Jurkat, Clone E6-1 (cell line): ENCODE measurements at places on chromosomes 11 and 22.
A peak's percentile ranks its signal among the peaks of the same experiment; 100 is the strongest.

DNA sequence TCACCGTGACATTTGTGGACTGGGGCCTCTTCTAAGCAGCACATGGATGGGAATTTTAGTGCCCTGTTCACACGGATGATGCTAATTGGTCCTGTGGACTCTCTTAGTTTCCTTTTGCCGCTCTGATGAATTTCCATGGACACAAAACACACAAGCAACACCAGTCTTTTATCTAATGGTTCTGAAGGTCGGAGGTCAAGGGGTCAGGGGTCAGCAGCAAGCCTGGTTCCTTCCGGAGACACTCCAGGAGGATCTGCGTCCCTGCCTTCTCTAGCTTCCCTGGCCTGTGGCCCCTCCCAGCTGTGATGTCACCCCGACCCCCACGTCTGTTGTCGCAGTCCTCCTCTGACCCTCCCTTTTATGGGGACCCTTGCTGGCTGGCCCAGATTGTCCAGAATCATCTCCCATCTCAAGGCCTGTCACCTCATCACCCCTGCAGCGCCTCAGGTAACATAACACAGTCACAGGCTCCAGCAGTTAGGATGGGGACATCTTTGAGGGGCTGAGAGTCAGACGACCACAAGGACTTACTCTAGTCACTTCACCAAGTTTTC is 6.8 kb downstream of the NADSYN1 start:
- no peak for DNase-seq

DNA sequence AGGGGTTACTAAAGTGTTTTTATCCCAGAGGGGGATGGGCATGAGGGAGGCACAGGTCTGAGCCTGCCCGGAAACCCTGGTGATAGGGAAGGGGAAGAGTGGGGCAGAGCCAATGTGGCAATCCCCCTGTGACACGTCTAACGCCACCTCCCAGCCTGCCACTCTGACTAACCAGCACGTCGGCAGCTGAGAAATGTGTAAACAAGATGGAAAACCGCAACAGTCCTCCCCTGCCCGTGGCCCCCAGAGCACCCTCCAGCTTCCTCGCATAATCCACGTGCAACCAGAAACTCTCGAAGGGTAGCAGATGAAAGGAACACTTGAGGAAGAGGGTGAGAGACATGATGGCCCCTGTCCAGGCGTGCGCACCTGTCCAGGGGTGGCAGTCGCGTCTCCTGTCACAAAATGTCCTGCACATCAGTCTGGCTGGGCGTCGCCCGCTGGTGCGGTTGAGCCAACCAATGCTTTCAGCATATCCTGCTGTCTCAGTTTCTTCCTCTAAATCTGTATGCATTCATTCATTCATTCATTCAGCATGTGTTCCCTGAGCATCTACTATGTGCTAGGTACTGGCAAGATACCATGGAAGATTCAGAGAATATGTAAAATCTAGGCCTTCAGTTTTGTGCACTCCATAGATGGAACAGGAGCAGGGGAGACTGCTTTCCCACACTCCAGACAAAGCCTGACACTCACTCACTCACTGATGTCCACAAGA is 4.5 kb downstream of the TMPRSS4 start:
- DNase-seq = no peak

GRCh38 chr11:66470015-66470414 is 3.3 kb downstream of the PELI3 start:
- DNase-seq = no peak

DNA sequence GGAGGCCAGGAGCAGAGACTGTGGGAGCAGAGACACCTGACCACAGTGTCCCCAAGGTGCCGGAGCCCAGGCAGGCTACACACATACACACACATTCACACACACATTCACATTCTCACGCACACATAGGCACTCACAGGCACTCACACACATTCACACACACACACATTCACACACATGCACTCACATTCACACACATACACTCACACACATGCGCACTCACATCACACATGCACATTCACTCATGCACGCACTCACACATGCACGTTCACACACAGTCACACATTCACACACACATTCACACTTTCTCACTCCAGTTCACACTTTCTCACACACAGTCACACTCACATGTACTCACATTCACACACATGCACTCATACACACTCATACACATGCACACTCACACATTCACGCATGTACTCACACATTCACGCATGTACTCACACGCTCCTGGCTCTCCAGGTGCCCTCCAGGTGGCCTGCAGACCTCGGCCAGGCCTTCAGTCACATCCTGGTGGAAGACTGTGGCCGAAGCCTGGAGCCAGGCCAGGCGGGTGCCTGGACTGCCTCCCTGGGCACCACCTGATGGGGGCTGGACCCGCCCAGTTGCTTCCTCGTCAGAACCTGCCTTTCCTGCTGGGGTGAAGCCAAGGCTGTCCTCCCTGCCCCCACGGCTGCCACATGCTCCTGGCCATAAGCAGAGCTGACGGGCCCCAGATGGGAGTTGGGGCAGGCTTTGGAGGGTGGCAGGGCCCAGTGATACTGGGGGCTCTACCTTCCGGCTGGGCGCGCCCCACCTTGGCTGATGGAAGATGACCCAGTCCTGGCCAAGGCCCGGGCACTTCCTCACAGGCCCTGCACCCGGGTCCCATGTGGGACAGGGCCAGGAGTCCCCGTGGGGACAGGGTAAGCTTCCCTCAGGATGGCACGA is 89.5 kb downstream of the WNT7B start:
- DNase-seq = no peak

DNA sequence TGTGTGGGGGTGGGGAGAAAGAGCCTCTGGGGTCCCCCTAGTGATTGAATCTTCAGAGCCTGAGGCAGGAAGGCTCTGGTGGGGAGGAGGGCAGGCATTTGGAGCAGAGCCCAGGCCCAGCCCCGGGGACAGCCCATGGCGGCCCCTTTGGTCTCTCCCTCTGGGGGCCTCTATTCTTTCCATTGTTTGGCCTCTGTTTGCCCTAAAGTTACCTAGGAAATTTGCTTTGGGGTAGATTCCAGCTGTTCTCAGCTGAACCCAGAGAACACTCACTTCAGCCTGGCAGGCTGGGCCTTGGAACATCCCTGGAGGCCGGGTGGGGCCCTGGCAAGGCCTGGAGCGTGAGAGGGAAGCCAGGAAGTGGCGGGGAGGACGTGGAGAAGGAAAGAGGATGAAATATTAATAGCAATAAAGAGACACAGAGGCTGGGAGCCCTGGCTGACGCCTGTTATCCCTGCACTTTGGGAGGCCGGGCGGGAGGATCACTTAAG is 22.9 kb upstream of the A4GALT start:
- no peak for DNase-seq

DNA sequence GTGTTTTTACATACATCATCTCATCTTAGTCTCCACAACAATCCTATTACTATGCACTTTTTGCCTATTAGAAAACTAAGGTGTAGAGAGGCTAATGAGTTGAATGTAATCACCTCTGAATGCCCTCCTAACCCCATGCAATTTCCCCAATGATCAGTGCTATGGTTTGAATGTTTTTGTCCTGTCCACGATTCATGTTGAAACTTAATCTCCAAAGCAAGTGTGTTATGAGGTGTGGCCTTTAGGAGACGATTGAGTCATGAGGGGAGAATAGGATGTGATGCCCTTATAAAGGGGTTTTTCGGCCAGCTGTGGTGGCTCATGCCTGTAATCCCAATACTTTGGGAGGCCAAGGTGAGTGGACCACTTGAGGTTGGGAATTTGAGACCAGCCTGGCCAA is 2.0 kb upstream of the CCDC73 start:
- no peak for DNase-seq

- no peak for DNase-seq
These were observed 142.7 kb downstream of the FBXO7 start for GRCh38 chr22:32617271-32617670.

- no peak for DNase-seq
These were observed 4.3 kb upstream of the AMPD3 start for GRCh38 chr11:10450462-10451425.

DNA sequence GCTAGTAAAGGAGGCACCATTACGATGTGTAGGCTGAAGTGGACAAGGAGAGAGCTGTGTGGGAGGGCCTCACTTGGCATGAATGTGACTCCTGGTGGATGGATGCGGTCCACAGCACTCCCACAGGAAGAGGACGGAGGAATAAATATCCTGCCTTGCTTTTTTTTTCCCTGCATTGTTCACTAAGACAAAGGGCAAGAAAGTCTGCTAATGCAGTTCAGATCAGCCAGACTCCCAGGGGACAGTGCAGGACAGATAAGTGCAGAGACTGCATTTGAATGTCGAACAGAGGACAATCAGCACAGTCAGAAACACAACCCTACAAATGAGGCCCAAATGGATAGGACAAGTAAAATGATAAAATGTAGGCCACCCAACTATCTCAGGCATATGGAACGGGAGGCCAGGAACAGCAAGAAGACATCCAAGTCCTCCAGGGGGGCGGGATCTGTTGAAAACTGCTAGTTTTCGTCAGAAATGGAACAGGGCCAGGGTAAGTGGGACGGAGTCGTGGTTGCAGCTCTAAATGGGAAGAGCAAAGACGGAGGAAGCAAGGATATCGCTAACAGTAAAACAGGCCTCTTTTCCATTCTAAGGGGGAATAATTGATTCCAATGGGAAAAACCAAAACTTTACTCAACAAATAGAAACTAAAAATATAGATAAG is 25.2 kb upstream of the OR8B8 start:
- no peak for DNase-seq

DNA sequence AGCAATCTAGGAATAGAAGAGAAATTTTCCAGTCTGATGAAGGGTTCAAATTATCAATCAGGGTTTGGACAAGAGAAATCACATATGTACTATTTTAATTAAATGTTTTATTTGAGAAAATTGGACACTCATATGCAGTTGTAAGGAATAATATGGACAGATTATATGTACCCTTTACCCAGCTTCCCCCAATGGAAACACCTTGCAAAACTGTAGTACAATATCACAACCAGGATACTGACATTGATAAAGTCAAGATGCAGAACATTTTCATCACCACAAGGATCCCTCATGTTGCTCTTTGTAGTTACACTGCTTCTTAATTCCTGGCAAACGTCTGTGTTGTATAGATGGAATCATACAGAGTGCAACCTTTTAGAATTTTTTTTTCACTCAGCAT is 1.4 kb upstream of the LIPT2 start:
- DNase-seq = no peak

- peak; percentile 76 for DNase-seq
These were observed 4.6 kb downstream of the TRABD start for GRCh38 chr22:50190182-50190940.

DNA sequence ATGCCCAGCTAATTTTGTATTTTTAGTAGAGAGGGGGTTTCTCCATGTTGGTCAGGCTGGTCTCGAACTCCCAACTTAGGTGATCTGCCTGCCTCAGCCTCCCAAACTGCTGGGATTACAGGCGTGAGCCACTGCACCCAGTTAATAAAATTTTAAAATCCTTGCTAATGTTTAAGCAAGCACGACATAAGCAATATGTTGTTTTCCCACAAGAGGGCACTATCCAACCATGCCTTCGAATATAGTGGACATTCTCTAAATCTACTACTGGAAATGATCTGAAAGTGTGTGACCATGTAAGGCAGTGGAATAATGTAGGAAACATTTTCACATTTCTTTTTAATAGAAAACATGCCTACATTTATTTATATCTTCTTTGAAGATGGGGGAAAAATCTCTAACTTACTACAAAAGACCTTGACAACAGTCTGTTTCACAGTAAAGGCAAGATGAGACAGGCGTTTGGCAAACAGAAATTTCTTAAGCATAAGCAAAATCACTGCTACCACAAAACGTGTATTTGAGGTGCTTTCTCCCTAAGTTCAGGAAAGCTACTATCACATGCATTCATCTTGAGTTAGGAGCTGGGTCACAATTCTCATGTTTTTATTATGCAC is 38.2 kb downstream of the PITPNB start:
- DNase-seq = peak; percentile 53

DNA sequence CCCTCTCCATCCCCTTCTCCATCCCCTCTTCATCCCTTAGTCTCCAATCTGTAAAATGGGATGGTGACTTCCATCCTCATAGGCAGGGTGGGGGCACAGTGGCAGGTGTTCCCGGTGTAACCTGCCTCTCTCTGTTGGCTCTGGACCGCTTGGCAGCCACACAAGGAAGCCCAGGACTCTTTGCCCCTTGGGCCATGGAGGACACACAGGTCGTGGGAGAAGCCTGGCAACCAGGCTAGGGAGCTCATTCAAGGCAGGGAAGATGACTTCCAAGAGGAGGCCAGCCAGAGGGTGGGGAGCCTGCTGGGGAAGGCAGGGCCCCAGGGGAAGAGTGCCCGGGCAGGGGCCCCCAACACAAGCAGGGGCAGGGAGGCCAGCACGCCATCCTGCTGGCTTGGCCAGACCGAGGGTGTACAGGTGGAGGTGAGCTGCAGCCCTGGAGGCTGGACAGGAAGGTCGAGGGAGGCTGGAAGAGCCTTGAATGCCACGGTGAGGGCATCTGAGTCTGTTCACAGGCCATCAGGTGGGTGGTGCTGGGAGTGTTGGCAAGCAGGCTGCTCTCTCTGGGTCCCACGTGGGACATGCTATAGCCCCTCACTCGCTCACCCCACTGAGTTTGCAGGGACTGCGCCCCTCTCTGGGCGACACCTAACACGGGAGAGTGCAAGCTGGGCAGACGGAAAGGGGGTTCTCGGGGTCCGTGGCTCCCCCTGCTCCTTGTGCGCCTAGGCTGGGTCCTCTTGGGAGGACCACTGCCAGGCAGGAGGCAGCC is 15.5 kb upstream of the CTSD start:
- DNase-seq = no peak

DNA sequence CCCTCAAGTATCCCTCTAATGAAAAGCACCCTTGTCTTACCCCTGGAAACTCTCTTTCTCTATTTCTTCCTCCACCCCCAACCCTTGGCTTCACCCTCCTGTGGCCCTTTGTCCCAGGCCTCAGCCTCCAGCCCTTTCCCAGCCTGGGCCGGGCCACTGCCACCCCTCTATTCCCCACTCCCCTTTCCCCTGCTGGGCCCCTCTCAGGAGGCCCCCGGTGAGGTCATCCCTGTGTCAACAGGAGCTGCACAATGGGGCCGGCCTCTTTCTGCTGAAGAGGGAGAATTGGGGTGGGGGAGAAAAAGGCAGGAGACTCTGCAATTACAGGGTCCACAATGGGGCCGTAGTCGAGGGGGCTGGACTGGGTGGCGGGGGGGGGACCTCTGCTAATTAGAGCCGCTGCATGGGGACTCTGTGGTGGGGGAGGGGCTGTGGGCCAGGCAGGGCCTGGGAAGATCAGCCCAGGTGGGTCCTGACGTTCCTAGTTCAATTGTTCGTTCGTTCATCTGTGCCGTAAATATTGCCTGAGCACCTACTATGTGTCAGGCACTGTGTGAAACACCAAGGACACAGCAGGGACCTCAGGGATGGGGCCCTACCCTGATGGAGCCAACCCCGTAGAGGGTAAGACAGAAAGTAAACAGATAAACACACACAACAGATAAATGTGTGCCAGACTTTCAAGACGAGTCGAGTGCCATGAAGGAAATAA is 18.5 kb upstream of the MPPED1 start:
- DNase-seq = no peak

DNA sequence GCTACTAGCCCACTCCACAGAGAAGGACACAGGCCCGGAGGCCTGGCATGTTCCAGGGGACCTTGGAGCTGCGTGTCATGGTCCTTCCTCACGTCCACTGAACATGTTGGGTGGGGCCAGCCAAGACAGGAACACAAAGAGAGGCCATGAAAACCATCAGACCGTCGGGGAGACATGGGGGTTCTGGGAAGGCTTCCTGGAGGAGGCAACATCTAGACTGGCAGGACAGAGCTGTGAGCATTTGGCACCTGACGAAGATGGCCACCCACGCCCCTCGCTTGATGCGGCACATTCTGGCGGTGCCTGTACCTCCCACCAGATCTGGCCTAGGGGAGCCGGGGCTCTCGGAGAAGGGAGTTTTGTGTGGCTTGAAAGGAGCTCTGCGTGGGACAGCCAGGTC is 24.7 kb upstream of the ARHGAP8 start:
- no peak for DNase-seq

GRCh38 chr11:116582571-116582970 is 190.2 kb downstream of the BUD13 start:
- no peak for DNase-seq
